ENCODE measurements at places on chromosomes 5 and 9.

- DNase-seq, result no peak
Measured at GRCh38 chr9:33112094-33112493, 35.6 kb upstream of the SMU1 start.

- no peak for DNase-seq
Measured at GRCh38 chr9:131279196-131279862, 3.0 kb upstream of the FAM78A start.

- no peak for DNase-seq
Measured at GRCh38 chr5:134258896-134259295, 33.0 kb upstream of the PPP2CA start.

- no peak for DNase-seq
Measured at GRCh38 chr9:1619915-1620710, 395.0 kb upstream of the SMARCA2 start.

DNA sequence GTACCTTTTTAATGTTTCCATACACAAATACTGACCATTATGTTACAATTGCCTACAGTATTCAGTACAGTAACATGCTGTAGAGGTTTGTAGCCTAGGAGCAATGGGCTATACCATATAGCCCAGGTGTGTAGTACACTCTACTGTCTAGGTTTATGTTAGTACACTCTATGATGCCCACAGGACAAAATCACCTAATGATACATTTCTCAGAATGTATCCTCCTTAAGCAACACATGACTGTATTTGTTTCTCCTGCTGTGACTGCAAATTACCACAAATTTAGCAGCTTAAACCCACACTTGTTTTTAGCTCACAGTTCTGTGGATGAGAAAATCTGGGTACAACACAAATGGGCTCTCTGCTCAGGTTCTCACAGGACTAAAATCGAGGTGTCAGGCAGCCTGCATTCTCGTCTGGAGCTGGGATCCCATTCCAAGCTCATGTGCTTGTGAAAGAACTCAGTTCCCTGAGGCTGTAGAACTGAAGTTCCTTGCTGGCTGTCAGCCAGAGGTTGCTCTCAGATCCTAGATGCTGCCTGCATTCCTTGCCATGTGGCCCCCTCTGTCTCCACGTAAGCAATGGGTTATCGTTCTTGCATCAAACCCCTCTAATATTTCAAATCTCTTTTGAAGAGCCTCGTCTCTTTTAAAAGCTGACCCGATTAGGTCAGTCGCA is 38.6 kb upstream of the PIK3R1 start:
- DNase-seq, result no peak

Measured in NCI-H2081 treated with DMSO at 0.1 percent for 48 hours (cell line).